ENCODE measurements at places on chromosomes 1 and 21.

- no peak for DNase-seq
Measured at GRCh38 chr1:198122693-198123092, 34.1 kb upstream of the NEK7 start.

DNA sequence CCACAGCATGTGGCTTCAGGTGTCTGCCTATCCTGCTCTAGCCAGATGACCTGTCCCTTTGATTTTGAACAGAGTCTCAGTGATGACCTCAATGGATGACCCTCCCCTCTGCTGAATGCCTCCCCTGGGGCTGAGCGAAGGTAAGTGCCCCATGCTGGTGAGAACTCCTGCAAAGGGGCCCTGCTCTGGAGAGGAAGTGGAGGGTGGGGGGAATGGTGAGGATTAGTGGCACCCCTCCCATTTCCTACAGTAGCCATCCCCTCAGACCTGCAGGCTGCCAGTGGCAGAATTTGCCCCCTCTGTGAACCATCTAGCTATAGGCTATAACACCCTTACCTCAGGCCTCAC, 3.7 kb upstream of the PMVK start:
- DNase-seq = no peak

GRCh38 chr1:21232044-21232443, 55.3 kb upstream of the EIF4G3 start:
- DNase-seq = peak; percentile 19

DNA sequence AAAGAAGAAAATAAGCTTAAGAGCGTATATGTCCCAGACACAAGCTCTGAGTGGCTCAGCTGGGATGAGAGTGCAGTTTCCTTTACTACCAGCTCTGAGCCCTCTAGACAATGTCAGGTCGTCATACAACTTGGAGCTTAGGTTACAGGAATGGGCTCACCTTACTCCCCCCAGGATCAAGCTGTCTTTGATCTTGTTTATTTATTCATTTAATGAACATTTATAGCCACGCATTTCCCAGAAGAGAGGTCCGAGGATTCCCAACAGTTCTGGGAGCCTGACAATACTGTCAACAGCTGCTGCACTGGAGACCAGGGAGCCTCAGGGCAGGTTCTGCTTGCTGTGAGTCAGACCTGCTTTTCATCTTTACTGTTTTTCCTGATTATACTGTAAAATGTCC, 378.9 kb downstream of the PLPP3 start:
- no peak for DNase-seq

DNA sequence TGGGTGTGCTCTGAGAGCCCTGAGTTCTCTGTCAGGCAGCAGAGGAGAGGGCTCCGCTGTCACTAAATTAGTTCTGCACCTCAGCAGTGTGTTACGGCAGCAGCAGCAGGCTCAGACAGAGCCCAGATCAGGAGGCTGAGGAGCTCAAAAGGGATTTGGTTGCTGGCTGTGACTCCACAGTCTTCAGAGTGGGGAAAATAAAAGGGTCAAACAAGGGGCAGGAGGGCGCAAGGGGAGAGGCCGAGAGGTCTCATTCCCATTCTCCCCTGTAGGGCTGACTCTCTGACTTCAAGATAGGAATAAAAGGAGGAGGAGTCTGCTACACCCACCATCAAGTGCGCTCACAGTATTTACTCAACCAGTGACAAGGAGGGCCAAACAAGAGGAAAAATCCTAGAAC, 9.2 kb upstream of the SLC45A3 start:
- DNase-seq = no peak

DNA sequence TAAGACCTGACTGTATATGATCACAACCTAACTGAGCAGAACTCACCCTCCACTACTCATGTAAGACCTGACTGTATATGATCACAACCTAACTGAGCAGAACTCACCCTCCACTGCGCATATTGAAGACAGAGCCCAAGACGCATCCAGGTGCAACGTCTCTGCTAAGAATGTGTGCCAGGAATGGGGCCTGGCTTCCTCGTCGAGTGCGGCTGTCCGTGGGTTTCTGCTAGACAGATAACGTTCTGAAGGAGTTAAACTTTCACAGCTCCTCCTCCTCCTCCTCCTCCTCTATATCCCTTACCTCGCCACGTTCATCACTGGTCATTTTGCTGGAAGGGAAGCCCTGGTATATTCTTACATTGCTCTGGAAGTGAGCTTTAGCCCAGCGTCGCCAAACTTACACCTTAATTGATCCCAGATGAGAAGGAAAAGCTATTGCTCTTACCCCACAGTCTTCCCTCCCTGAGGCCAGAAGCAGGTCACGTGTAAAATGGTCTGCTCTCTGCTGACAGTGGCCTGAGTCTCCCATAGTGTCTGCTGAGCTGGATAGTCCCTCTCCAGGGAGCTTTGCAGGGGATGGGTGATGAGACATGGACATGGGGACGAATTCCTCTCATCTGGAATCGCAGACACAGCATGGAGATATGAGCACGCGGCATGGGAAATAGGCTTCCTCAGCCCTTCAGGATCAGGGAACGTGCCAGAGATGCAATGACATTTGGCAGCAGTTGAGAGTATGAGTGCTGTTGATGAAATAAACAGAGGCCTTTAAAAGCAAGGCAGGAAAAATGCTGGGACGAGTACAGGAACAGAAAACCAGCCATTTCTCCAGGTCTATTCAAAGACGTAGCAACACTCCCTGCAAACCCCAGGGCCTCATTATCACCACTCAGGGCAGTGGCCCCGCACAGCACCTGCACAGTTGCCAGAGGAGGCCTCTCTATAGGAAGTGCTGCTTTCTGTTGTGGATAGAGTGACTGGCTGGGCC, 528.1 kb downstream of the KIF26B start:
- DNase-seq = no peak

DNA sequence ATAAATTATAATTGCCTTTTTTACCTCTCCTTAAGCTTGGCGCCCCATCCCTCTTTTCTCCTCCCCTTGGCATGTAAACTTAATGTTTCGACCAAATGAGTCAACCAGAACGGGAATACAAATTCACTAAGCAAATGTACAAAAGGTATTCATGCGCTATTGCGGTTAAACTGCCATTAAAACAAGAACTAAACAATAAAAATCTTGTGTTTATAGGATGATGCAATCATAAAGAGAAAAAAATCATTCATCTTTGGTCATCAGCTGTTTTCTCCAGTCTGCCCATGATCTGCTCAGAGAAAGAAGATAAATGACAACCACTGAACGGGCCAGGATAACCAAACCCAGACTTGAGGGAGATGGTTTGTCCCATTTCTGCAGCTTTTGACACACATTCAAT, 534.2 kb upstream of the PLXNA2 start:
- DNase-seq = no peak

DNA sequence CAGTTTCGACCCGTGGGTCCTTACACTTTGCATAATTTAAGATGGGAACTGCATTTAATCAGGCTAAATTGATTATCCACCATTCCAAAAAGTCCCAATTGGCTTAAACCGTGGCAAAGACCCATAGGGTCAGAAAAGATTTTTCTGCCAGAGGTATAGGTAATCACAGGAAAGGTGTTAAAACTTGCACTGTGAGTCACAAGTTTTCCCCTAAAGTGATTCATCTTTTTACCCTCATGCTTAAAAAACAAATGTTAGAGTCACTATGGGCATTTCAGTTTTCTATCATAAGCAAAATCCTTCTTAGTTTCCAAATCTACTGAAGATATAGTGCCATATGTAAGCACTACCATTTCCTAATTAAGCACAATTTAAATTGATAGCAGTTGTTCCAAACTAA, 1079.8 kb downstream of the ADGRL2 start:
- DNase-seq = no peak
